ENCODE measurements at places on chromosomes 2 and 18. TPM values are rescaled to one million over a fixed set of nuclear protein-coding genes. Genes with fewer than 3 reads are reported as not detected.
A peak's percentile ranks its signal among the peaks of the same experiment; 100 is the strongest.

UCN gene
- total RNA-seq = 1.1 TPM

MYO5B gene
- total RNA-seq = 102 TPM

PTPN4 gene
- 131 TPM for total RNA-seq

GALNT3 gene
- total RNA-seq = 48.8 TPM

POTEJ gene
- not detected for total RNA-seq

GRCh38 chr2:100425573-100426383 is 8.3 kb upstream of the CHST10 start:
- DNase-seq = no peak

DNA sequence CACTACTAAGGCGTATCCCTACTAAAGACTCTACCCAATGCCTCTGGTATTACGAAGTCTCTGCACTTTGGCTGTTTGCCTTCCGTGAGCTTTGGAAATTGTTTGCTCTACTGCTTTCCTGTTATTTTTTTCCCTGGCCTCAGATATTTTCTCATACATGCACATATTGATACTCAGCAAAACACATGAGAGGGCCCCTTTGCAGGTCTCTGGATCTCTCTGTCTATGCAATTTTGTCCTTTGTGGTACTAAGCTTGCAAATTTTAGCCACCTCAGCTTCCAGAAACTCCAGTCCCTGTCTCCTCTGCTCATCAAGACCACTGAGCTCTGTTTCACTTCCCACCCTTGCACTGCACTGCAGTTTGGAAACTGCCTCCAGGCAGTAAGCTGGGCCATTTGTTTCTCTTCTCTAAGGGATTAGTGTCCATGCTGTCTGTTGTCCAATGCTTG is 46.6 kb downstream of the TAF1B start:
- DNase-seq = peak; percentile 43

- no peak for DNase-seq
These were observed 75.6 kb downstream of the LDAH start for GRCh38 chr2:20747317-20747716.

GRCh38 chr2:177326005-177326404 is 61.5 kb upstream of the NFE2L2 start:
- no peak for DNase-seq

- no peak for DNase-seq
These were observed 117.4 kb upstream of the CWC22 start for GRCh38 chr2:180124273-180125139.

- no peak for DNase-seq
These were observed 177.9 kb upstream of the SLC14A2 start for GRCh38 chr18:45437366-45437765.

DNA sequence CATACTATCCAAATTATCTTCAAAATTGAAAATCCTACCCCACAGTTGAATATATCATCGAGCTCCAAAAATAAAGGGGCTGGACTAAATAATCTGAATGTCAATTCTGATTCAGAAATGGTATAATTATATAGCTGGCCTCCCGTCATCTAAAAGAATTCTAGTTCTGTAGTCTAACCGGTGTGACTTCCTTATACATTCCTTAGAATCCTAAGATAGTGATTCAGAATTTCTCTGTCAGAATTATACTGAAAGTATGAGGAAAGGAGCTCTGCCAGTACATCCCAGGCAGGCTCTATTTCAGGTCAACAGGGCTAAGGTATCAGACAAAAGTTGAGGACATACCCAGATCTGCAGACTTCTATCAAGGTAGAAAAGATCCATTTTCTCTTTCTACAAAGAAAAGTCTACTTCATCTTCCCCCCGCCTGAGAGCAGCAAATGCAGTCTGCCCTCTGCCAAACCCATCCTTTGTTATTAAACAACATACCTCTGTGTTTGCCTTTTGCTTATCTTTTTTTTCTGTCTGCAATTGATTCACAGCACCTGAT is 128.5 kb downstream of the METTL4 start:
- DNase-seq = no peak

DNA sequence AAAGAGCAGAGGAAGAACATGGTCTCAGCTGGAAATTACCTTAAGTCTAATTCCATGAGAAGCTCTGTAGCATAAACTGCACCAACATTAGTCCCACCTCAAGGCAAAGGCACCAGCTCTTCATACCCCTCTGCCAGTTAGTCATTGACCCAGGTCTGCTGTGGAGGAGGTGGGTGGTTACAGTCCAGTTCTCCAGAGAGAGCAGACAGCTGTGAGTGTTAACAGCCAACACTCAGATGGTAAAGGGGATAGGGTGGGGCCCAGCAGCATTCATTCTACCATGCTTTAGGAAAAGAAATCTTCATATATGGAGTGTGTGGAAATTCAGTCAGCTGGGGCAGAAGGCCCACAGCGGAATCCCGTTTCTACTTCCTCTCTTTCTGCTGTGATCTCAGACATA is 159.7 kb upstream of the FBXO11 start:
- DNase-seq = no peak

DNA sequence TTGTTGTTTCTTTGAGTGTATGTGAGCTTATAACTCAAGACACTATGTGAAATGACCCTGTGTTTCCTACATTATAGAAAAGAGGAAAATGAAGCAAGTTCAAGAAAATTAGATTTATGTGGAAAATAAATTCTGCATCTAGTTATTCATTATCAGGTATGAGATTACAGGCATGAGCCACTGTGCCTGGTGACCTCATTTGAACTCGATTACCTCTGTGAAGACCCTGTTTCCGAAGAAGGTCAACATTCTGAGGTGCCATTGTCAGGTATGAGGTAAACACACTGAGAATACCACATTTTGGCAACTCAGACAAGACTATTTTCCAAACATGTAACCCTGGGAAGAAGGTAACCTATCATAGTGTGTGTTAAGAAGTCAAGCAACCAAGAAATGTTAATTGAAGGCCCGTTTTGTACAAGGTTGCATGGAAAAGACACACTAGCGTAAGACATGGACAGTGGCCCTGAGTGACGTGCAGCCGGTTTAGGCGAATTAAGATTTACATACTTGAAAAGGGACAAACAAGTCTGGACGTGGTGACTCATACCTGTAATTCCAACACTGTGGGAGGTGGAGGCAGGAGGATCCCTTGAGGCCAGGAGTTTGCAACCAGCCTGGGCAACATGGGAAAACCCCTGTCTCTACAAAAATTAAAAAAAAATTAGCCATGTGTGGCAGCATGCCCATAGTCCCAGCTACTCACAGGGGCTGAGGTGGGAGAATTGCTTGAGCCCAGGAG is 186.6 kb downstream of the NEDD4L start:
- no peak for DNase-seq

DNA sequence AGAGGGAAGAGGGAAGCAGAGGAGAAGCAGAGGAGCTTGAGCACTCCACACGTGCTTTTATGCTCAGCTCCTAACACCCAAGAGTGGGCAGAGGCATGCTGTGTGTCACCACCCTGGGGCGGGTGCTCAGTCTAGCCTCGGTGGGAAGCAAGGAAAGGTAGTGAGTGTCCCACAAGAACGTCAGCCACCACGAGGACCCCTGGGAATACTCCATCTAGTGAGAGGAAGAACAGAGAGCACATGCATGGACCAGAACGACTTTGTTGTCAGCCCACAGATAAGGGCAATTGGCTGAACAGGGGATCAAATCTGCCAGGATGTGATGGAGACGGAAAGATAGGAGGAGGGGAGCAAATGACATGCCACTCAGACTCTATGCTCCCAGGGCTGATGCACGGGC is 83.4 kb downstream of the XDH start:
- no peak for DNase-seq

GRCh38 chr2:107025869-107026380 is 140.0 kb upstream of the ST6GAL2 start:
- no peak for DNase-seq

DNA sequence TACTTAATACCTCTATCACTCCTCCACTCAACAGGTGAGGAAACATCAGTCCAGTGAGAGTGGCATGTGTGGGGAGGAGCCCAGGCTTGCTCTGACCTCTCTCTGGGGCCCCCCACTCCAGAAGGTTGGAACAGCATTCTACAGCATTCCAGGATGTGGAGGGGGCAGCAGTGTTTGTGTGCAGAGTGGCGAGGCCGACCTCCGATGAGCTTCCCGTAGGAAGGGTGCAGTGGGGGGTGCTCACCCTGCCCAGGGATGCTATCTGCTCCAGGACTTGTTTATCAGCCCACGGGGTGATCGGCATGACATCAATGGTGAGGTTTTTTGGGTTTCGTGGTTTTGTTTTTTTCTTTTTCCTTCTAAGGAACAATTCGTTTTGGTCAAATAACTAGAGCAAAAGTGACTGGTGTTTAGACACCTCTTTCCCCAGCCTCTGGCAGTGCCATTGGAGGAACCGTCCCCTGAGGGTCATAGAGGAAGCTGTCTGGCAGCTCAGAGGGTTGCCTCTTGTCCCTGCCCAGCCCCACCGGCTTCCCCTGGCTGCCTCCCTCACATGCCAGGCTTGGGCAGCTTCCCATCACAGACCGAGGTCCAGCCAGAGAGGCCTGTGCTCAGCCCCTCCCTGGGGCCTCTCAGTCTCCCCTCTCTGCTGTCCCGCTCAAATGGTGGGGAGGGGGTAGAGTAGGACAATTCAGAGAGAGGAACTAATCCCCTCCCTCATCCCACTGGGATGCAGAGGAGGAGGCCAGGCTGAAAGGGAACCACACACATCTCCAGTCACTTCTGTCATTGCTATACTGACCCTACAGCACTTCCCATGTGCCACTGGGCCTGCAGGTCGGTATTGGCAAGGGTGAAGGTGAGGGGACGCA is 96.5 kb downstream of the ZFP36L2 start:
- peak; percentile 64 for DNase-seq

DNA sequence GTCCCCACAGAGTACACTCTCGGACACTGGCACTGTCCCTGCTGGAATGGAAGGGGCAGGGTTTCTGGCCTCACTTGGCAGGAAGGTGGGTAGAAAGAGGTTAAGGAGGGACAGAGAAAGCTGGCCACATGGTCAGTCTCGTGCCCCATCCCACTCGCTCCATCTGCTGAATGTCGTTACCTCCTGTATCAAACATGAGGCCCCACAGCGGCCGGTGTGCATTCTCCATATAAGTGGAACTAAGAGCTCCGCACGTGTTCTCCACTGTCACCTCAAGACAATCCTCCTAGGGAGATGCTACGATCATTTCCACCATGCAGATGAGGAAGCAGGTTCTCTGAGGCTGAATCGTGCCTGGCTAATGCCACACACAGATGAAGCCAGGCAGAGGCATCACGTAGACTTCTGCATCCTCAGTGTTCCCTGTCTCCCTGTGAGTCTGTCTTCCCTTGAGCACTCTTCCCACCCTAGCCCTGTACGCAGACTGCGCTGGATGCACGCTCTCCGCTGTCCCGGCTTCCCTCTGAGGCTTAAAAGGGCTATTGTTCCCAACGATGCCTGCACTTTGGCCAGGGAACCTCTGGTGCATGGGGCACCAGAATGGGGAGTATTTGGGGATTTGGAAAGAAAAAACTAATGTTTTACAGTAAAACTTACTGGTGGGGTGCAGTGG is 35.1 kb downstream of the MAL start:
- DNase-seq = no peak

DNA sequence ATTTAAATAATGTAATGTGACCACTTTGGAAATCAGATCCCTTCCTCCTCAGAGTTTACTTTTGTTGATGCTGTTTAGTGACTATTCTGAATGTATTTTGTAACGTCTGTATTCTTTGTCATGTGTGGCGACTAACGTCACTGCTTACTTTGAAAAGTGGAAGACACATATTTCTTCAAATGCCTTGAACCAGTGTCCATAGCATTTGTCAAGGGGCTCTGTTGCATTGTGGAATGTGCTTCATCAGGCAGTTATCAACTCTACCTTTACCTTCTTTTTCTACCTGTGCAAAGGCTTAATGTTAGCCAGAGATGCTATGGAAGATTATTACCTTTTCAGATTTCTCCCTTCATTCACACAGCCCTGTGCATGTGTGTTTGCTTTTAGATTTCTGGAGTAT is 162.4 kb downstream of the ZNF407 start:
- no peak for DNase-seq

DNA sequence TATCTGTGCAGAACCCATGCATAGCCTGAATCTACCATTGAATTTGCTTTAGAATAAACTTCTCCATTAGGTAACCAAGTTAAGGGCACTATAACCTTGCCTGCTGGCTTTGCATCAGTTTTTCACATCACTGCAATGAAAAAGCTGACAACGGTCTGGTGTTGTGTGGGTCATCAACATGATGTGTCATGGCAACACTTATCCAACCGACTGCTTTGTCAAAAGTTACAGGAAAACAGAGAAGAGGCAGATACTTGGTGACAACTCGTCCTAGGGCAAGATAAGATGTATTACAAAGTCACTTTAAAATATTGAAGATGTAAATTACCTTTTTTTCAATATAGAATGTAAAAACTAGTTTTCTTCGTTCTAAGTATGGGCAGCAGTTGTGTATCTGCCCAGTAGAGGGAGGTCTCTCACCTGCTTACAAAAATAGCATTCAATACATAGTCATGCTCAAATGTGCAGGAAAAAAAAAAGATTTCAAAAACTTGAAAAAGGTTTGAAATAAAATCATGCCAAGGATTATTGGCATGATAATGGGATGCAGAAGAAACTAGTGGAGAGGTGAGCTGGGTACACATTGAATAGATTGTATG is 96.3 kb downstream of the EVA1A start:
- DNase-seq = peak; percentile 9

DNA sequence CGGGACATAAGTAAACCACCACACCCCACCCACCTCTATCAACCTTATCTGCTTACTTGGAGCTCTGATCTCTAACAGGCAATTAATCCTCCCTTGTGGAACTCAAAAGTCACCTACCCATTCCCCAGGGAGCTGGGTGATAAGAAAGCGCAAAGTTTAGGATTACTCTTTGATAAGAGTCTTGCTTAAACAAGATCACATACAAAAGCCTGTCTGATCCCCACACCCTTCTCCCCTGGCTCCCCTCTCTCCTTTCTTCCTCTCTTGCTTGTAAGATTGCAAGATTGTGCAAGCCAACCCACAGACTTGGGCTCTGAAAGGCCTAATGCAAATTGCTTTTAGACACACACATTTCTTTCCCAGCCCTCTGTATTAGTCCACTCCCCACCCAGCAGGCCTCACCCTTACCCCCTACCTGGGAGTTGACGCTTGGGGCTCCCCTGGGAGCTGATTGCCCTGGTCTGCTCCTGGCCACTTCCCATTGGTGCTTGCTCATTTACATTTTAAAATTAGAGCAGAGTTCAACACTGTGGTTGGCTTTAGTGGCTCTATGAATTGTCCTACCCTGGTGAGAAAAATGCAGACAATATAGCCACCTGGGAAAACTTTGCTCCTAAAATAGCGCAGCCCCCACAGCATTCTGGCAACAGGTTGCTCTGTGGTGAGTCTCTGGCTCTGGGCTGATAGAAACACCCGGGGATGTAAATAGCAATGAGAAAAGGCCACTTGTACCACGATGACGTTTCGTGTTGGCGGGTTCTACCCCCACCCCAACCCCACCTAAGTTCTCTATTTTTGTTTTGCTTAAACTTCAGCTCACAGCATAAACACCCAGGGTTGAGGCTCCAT is 92.8 kb upstream of the MSH2 start:
- DNase-seq = peak; percentile 11

GRCh38 chr2:34102339-34102738 is 503.2 kb upstream of the FAM98A start:
- no peak for DNase-seq

GRCh38 chr2:19109518-19109917 is 248.9 kb downstream of the OSR1 start:
- no peak for DNase-seq

GRCh38 chr2:65281627-65282351 is 54.2 kb downstream of the ACTR2 start:
- no peak for DNase-seq

Data from thyroid gland (tissue), 4 donors.